ENCODE measurements at places on chromosomes 2 and 18.

DNA sequence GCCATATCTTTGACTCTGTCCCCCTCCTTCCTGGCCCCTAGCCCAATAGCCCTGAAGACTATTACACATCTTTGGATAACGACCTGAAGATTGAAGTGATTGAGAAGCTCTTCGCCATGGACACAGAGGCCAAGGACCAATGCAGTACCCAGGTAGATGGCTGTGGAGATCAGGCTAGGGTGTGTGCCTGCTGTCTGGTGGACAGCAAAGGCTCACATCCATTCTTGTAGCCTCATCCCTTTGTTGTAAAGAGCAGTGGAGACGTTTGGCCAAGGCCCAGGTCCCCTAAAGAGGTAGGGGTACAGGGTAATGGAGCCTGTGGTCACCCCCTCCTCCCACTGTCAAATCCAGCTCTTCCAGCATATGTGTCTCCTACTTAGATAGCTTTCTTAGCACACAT lies 81.4 kb downstream of the EPAS1 start:
- DNase-seq, result no peak

DNA sequence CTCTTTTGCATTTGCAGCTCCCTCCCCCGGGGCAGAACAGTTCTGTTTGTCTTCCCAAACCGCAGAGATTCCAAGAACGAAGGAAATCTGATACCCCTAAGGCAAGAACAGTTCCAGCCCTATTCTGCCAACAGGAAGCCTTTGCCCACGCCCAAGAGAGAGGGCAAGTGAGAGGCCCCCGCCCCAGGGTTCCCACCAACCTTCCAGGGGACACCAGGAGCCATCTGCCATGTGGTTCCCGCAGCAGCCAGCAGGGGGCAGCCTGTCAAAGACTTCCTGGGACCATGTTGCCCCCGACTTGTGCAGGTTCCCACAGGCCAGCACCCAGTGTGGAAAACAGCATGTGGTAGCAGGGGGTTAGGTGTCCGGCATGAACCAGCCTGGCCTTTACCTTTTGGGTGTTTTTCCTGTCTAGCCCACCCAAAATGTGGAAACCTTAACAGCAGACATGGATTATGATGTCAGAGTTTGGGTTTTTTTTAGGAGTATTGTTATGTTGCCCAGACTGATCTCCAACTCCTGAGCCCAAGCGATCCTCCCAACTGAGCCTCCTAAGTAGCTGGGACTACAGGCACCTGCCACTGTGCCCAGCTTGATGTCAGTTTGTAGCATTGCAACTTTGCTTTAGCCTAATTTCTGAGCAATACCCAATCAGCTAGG lies 21.7 kb upstream of the EFHD1 start:
- DNase-seq, result peak; percentile 72

GRCh38 chr2:216987252-216987821 lies 127.5 kb upstream of the TNP1 start:
- DNase-seq, result no peak

- no peak for DNase-seq
Observed at GRCh38 chr2:391696-392095, 103.8 kb upstream of the ALKAL2 start.

DNA sequence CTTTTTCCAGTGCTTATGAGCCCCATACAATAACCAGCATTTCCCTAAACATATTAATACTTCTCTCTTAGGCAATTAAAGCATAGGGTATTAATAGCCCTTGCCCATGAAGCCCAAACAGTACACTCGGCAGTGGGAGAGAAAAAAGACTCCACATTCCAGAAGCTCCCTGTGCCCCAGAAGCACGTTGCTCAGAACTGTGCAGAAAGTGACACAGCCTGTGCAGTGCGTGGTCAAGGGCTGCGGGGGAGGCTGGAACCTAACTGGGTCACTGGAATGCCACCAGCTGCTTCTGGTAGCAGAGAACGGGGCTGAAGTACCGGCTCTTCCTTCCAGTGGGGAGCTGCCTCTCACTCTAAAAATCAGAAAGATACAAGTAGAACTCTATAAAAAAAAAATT lies 32.7 kb downstream of the EIPR1 start:
- no peak for DNase-seq

GRCh38 chr2:41460661-41461060 lies 587.2 kb upstream of the PKDCC start:
- DNase-seq, result no peak

DNA sequence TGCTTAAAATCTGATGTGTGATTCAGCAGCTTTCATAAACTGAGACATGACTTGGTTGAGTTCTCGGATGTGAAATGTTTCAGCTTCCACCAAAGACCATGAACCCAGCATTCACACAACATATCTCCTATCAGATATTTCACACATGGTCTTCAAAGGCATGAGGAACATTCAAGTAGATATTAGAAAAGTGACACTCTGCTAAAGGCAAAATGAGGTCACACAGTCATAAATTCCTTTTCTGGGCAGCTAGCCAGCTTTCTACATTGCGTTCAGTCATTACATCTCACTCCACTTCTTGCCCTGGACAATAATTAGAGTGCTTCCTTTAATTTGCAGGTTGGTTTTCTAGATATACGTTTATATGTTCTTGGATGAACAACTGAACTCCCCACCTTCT lies 96.7 kb downstream of the GAREM1 start:
- DNase-seq, result no peak

- no peak for DNase-seq
Observed at GRCh38 chr2:164151522-164151921, 415.7 kb upstream of the FIGN start.
